ENCODE measurements at places on chromosomes 13 and 19.
A peak's percentile ranks its signal among the peaks of the same experiment; 100 is the strongest.

GRCh38 chr19:33300009-33300893 lies 2.1 kb downstream of the CEBPA start:
- peak; percentile 72 for DNase-seq
- peaks cover 2% of the 10 kb centered on the region for H3K4me1 ChIP-seq
- no peak overlapping the region for H3K4me3 ChIP-seq
- H3K27me3 ChIP-seq = peaks cover 19% of the 10 kb centered on the region
- no peak overlapping the region for H3K27ac ChIP-seq

DNA sequence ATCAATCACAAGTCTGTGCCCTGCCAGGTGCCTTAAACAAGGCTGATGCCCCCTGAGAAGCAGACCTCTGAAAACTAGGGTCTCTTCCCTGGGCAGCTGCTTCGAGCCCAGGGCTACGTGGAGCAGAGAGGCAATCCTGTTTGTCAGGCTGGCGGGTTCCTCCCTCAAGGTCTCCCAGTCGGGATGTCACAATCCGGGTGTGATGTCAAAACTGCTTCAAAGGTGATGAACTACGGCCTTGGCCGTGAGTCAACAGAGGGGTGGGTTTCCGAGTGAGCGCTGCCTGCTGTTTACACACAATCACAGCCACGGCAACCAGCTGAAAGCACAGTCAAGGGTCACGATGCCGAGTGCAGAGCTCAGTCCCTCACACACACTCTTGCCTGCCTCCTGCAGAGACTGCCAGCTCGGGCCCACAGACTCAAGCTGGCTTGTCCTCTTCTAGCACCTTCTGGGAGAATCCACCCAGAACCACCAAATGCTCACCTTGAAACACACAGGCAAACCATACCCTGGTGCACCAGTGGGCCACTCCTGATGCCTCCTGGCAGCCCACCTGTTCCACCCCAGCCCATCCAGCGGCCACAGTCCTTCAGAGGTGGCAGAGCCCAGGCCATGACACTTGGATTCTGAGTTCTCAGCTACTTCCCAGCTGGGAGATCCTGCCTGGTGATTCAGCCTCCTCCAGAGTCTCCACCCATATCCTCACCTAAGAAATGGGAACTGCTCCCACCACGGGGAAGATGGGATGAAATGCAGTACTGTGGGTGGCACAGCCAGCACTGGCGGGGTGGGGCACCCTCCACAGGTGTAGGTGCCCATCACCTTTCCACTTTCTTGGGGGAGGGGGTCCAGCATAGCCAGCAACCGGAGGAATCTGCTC lies 6.8 kb downstream of the ELL start:
- DNase-seq = no peak
- H3K4me3 ChIP-seq = no peak overlapping the region
- H3K27me3 ChIP-seq = no peaks in the 10 kb centered on the region
- H3K27ac ChIP-seq = peak overlapping the region; percentile 79
- peaks cover 41% of the 10 kb centered on the region for H3K4me1 ChIP-seq

DNA sequence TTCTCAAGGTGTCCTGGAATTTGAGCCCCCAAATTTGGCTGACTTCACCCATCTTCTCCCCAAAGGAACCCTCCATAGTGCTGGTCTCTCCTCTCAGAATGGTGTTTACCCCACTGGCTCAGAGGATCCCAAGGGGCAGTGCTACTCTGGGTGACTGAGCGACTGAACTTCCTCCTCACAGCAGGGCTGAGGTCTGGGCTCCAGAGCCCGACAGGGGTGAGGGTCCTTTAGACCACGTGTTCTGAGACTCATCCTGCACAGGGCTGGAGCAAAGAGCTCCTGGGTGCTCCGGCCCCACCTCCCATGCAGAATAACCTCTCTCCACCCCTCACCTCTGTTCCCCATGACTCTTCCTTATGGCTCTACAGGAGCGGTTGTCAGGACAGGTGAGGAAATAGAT lies 23.2 kb upstream of the CD33 start:
- DNase-seq = no peak
- no peaks in the 10 kb centered on the region for H3K4me1 ChIP-seq
- no peak overlapping the region for H3K4me3 ChIP-seq
- H3K36me3 ChIP-seq = no peaks in the 10 kb centered on the region

GRCh38 chr13:94233837-94234236 lies 245.6 kb downstream of the DCT start:
- H3K27me3 ChIP-seq = no peaks in the 10 kb centered on the region
- H3K27ac ChIP-seq = peak overlapping the region; percentile 92
- no peak for DNase-seq
- H3K4me3 ChIP-seq = no peak overlapping the region
